Central memory CD8-positive, alpha-beta T cell (primary cell): ENCODE measurements at places on chromosomes 3 and 15.

DNA sequence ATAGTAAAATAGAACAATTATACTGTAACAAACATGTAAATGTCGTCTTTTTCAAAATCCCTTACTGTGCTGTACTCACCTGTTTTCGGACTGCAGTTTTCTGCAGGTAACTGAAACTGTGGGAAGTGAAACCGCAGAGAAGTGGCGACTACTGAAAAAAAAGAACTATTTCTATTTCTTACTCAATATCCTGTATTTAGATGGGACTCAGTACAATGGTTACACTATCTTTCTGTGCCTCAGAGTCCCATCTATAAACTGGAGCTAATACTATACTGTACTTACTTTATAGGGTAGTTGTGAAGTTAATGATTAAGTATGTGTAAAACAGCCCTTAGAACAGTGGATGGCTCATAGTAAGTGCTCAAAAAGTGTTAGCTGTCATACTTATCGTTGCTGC, 14.3 kb upstream of the P2RY12 start:
- peaks cover 53% of the 10 kb centered on the region for H3K27me3 ChIP-seq
- H3K27ac ChIP-seq: no peak overlapping the region
- H3K36me3 ChIP-seq: no peaks in the 10 kb centered on the region

DNA sequence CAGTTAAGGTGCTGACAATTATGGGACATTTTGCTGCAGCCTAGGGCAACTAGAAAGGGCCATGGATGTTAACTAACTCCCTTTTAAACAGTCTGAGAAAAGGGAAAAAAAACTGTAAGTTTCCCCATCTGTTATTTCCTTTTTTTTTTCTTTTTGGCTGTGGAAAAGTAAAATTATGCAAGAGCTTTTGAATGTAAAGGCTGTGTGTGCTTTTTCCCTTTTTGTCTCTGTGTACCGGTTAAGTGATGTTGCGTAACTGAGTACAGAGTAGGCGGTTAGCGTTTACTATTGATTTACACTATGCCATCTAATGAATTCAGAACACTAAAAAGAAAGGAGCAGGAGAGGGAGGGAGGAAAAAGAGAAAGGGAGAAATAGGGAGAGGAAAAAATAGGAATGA, 403.6 kb downstream of the TIGIT start:
- H3K27me3 ChIP-seq: no peaks in the 10 kb centered on the region
- H3K4me3 ChIP-seq: no peak overlapping the region
- H3K36me3 ChIP-seq: peaks cover 10% of the 10 kb centered on the region
- no peak overlapping the region for H3K27ac ChIP-seq
- H3K4me1 ChIP-seq: peaks cover 8% of the 10 kb centered on the region

DNA sequence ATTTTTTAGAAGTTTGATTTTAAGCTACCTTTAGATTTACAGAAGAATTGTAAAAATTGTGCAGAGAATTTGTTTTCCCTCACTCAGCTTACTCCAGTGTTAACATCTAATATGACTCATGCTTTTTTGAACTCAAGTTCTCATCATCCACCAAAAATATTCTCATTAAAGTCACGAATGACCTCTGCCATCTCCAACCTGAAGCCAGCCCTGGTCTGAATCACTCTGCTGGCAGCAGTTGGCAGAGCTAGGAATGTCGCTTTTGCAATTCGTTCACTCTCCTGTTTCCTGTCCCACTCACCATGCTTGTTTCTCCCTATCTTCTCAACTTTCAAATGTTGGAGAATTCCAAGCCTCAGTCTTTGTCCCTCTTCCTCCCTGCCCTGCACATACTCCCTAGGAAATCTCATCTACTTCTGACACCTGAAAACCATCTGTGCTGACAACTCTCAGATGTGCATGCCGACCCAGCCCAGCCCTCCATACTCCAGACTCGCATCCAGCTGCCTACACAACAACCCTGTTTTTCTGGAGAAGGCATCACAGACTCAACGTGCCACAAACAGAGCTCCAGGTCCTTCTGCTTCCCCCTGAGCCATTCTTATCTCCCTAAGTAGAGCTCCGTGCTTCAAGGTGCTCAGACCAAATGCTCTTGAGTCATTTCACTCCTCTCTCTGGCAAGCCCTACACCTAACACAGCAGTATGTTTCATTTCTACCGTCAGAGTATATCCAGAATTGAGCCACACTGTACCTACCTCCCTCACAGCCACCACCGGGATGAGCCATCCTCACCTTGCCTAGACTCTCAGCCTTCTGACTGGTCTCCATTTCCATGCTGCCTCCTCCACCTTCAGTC, 24.9 kb downstream of the PRR23E start:
- no peaks in the 10 kb centered on the region for H3K4me1 ChIP-seq
- no peak overlapping the region for H3K27ac ChIP-seq
- no peaks in the 10 kb centered on the region for H3K36me3 ChIP-seq
- H3K4me3 ChIP-seq: no peak overlapping the region
- no peak for DNase-seq

DNA sequence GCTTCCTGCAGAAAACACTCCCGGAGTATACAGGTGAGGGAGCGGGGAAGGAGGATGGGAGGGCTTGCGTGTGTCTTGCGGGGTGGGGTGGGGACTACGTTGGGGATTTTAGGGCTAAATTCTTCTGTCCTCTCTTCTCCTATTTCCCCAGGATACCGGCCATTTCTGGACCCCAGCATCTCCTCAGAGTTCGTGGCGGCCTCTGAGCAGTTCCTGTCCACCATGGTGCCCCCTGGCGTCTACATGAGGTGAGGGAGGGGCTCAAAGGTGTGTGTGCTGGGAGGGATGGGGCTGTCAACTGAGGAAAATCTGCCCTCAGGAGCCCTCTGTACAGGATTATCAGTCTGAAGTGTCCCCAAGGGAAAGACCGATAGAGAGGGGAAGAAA, 6.6 kb downstream of the DUOX1 start:
- H3K27me3 ChIP-seq: peaks cover 47% of the 10 kb centered on the region
- peaks cover 19% of the 10 kb centered on the region for H3K4me1 ChIP-seq

DNA sequence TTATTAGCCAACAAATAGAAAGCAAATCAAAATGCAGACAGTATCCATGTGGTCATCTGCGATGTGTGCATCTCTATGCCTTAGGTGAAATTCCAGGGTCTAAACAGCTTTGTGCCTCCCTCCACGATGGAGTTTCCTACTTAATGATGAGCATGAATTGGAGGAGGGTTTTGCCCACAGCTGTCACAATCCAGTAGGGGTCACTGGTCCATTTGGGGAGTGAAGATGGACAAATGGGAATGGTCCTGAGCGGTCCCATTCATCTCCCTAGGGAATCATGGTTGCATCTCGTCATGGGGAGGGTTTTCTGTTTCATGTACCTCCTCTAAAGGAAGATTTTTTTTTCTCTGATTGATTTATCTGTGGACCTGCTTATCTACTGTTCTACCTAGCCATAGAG, 358.0 kb downstream of the PTPRG start:
- H3K36me3 ChIP-seq: no peaks in the 10 kb centered on the region
- H3K27ac ChIP-seq: no peak overlapping the region
- no peaks in the 10 kb centered on the region for H3K4me1 ChIP-seq
- no peak overlapping the region for H3K4me3 ChIP-seq

GRCh38 chr3:55244247-55244646, 242.9 kb downstream of the WNT5A start:
- no peak overlapping the region for H3K27ac ChIP-seq
- H3K4me3 ChIP-seq: no peak overlapping the region
- no peak for DNase-seq
- no peaks in the 10 kb centered on the region for H3K36me3 ChIP-seq

DNA sequence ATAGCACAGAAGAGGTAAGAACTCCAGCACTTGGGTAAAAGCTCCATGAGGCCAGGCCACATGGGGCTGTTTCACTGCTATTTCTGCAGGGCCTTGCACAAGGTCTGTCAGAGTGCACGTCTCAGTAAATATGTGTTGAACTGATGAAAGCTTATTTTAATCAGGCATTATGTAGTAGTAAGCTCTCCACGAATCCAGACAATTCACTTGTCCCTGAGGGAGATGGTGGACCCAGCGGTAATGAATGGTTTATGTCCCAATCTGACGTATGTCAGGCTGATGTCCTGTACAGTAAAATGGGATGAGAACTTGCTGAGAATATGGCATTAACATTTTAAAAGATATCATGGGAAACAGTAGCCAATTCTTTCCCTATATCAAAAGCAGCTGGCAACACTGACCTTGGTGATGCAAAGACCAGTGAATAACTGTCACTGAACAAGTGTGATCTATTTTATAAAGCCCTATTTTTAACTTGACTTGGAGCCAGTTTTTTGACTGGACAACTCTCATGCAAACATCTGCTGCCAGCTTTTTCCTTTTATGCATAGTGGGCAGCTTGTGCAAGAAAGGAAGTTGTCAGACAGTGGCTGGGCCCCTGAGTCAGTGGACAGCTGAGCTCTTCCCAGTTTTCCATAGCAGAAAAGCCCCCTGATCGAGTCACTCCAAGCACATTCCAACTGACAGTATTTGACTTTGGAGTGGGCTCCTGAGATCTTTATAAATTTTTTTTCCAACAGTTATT, 519.8 kb upstream of the MDFIC2 start:
- no peak overlapping the region for H3K4me3 ChIP-seq
- no peaks in the 10 kb centered on the region for H3K4me1 ChIP-seq
- no peak overlapping the region for H3K27ac ChIP-seq
- H3K36me3 ChIP-seq: no peaks in the 10 kb centered on the region
- H3K27me3 ChIP-seq: peaks cover 19% of the 10 kb centered on the region
- no peak for DNase-seq

DNA sequence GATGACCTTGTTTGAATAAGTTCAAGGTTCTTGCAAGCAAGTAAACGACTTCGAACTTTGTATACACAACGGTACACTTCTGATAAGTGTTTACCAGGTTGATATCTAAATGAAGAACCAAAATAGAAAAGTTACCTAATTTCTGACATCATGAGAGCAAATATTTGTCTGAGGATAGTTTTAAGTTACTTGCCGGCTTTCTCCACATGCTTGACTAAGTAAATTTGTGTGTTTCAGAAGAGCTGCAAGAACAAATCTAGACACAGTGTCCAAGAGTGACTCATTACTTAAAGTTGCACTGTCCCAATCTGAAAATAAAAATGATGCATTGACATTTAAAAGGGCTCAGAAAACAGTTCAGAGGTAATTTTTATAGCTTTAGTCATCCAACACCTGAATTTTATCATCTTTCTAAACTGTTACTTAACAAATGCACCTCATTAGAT, 115.1 kb downstream of the HERC1 start:
- H3K27ac ChIP-seq: no peak overlapping the region
- peaks cover 8% of the 10 kb centered on the region for H3K4me1 ChIP-seq
- no peaks in the 10 kb centered on the region for H3K27me3 ChIP-seq
- no peak for DNase-seq

DNA sequence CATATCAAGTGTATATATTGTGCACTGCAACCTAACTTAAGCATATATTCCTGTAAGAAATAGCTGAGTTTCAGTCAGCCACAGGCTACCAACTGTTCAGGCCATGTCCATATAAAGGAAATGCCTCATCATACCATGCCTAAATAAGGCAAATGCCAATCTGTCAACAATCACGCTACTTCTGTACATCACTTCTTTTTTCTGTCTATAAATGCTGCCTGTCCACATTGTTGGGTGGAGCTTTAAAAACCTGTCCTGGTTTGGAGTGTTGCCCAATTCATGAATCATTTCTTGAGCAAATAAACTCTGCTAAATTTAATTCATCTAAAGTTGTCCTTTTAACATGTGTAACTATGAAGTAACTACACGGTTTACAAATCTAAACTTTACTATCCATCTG, 1091.9 kb downstream of the NSUN3 start:
- H3K4me1 ChIP-seq: no peaks in the 10 kb centered on the region
- no peak for DNase-seq
- no peaks in the 10 kb centered on the region for H3K27me3 ChIP-seq

DNA sequence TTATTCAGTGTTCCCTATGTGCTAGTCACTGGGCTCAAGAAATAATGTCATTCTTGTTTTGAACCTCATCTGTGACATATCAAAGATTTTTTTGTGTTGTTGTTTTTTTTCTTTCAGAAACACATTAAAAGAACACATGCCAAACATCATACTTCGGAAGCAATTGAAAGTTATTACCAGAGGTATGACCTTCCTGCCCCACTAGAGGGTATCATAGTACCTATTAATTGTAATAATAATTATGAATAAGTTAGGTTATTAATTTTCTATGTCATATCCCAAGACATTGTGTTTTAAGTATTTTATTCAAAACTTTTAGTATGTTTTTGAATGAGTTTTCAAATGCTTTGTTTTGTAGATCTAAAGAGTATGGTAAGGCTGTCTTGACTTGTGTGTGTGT, 65.7 kb downstream of the CDIN1 start:
- no peaks in the 10 kb centered on the region for H3K4me1 ChIP-seq
- no peak overlapping the region for H3K27ac ChIP-seq
- no peaks in the 10 kb centered on the region for H3K27me3 ChIP-seq

DNA sequence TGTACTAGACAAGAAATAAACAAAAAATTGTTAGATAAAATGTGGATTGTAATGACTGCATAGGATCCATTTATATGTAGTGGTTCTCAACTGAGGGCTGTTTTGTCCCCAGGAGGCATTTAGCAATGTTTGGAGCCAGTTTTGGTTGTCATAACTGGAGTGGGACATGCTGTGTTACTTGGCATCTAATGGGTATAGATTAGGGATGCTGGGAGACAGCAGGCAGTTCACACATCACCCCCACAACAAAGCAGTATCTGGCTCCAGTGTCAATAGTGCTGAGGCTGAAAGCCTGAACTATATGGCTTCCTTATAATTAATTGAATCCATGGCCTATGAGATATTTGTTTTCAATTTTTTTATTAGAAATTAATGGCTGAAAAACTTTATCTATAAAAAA, 72.0 kb upstream of the SAMMSON start:
- DNase-seq: no peak
- no peak overlapping the region for H3K4me3 ChIP-seq
- no peaks in the 10 kb centered on the region for H3K4me1 ChIP-seq
- no peaks in the 10 kb centered on the region for H3K36me3 ChIP-seq
- no peaks in the 10 kb centered on the region for H3K27me3 ChIP-seq
- no peak overlapping the region for H3K27ac ChIP-seq

GRCh38 chr3:56197991-56198390, 270.3 kb downstream of the ERC2 start:
- no peaks in the 10 kb centered on the region for H3K27me3 ChIP-seq
- no peaks in the 10 kb centered on the region for H3K4me1 ChIP-seq
- no peak overlapping the region for H3K4me3 ChIP-seq
- DNase-seq: no peak
- H3K36me3 ChIP-seq: no peaks in the 10 kb centered on the region

- no peaks in the 10 kb centered on the region for H3K36me3 ChIP-seq
- DNase-seq: peak; percentile 47
- peaks cover 16% of the 10 kb centered on the region for H3K4me1 ChIP-seq
- H3K27me3 ChIP-seq: peaks cover 69% of the 10 kb centered on the region
- H3K4me3 ChIP-seq: peak within 1 kb of the TSS; percentile 77
These were observed at the start of gene VWA5B2 for GRCh38 chr3:184229394-184230080. TSS of gene VWA5B2 (plus strand) at chr3:184229585. CDS start at chr3:184230529, 944 bp downstream.

DNA sequence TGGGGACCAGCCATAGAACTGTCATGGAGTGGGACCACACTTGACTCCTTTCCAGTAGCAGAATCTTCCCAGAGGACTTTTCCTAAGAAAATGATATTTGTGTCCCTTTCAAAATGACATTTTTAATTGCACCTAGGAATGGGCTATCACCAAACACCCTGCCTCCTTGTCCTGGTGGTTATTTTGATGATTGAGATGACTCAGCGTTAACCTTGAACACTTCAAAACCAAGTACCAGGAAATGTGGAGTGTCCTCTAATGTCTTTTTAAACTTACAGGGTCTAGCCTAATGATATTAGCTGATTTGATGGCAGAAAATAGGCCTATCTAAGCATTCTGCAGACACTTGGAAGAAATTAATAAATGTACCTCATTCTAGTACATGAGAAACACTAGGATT, 90.7 kb downstream of the HHLA2 start:
- H3K36me3 ChIP-seq: no peaks in the 10 kb centered on the region
- no peak overlapping the region for H3K27ac ChIP-seq
- no peak for DNase-seq
- no peak overlapping the region for H3K4me3 ChIP-seq

GRCh38 chr3:129474984-129475804, 35.2 kb downstream of the IFT122 start:
- peaks cover 13% of the 10 kb centered on the region for H3K36me3 ChIP-seq
- no peaks in the 10 kb centered on the region for H3K27me3 ChIP-seq
- no peaks in the 10 kb centered on the region for H3K4me1 ChIP-seq
- DNase-seq: no peak
